ENCODE measurements at places on chromosomes 3 and 15.

- no peak overlapping the region for H3K4me3 ChIP-seq
- no peaks in the 10 kb centered on the region for H3K4me1 ChIP-seq
- H3K27ac ChIP-seq = no peak overlapping the region
- no peak for DNase-seq
- H3K36me3 ChIP-seq = no peaks in the 10 kb centered on the region
Measured at GRCh38 chr3:133833880-133834620, 28.4 kb downstream of the SRPRB start.

- H3K36me3 ChIP-seq = no peaks in the 10 kb centered on the region
- no peak overlapping the region for H3K4me3 ChIP-seq
- no peak overlapping the region for H3K27ac ChIP-seq
- no peaks in the 10 kb centered on the region for H3K27me3 ChIP-seq
Measured at GRCh38 chr3:168984872-168985271, 678.6 kb downstream of the MECOM start.

GRCh38 chr3:170476291-170476690 lies 57.6 kb downstream of the CLDN11 start:
- no peaks in the 10 kb centered on the region for H3K27me3 ChIP-seq
- no peaks in the 10 kb centered on the region for H3K4me1 ChIP-seq
- no peak for DNase-seq
- H3K27ac ChIP-seq = no peak overlapping the region
- H3K4me3 ChIP-seq = no peak overlapping the region

GRCh38 chr3:16089521-16089920 lies 85.0 kb upstream of the GALNT15 start:
- H3K36me3 ChIP-seq = no peaks in the 10 kb centered on the region
- H3K27ac ChIP-seq = peak overlapping the region; percentile 8
- H3K27me3 ChIP-seq = no peaks in the 10 kb centered on the region
- no peak overlapping the region for H3K4me3 ChIP-seq
- no peak for DNase-seq

DNA sequence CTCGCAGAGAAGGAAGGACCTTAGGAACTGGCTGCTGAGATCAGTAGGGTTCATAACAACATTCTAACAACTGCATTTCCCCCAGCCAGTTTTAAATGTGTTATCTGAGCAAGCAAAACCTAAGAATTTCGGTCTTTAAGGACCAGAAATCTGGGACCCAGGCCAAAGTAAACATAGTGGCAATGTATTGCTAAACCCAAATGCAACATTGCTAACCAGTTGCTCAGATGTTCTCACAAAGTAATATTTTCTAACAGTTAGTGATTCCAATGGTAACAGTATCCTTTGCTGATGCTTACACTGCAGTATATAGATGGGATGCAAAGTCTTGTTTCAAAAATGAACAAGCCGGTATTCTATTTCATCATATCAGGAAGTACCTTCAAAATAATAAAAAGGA lies 254.3 kb downstream of the RYR3 start:
- no peaks in the 10 kb centered on the region for H3K36me3 ChIP-seq
- H3K27ac ChIP-seq = no peak overlapping the region
- no peaks in the 10 kb centered on the region for H3K4me1 ChIP-seq
- DNase-seq = no peak
- no peaks in the 10 kb centered on the region for H3K27me3 ChIP-seq

DNA sequence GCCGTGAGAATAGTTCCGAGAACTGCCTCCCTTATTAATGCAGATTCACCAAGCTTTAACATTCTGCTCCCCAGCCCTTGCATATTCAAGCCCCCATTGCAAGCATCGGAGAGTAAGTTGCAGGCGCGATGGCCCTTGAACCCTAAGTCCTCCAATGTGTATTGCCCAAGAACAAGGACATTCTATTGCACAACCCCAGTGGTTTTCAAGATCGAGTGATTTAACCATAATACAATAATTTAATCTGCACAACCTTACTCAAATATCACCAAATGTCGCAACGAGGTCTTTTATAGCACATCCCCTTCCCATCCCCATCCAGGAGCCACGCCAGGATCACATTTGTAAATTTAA lies 21.7 kb upstream of the PLXND1 start:
- H3K27me3 ChIP-seq = no peaks in the 10 kb centered on the region
- no peak for DNase-seq
- H3K4me1 ChIP-seq = peaks cover 23% of the 10 kb centered on the region
- H3K4me3 ChIP-seq = peak overlapping the region; percentile 76
- H3K27ac ChIP-seq = peak overlapping the region; percentile 91

DNA sequence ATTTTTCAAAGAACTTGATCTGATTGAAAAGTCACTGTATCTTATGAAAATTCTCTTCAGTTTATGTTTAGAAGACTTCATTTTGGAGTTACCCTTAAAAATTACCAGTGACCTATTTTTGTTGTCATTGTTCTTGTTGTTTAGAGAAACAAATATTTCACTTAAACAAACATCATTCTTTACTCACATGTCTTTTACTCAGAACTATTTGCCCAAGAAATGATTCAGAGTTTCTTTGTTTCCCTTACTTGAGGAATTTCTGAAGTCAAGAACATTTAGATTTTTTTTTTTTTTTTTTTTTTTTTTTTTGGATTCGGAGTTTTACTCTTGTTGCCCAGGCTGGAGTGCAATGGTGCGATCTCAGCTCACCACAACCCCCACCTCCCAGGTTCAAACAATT lies 259.6 kb upstream of the UBE2E1 start:
- no peak for DNase-seq
- no peaks in the 10 kb centered on the region for H3K27me3 ChIP-seq
- no peak overlapping the region for H3K4me3 ChIP-seq
- H3K27ac ChIP-seq = no peak overlapping the region
- peaks cover 13% of the 10 kb centered on the region for H3K4me1 ChIP-seq
- no peaks in the 10 kb centered on the region for H3K36me3 ChIP-seq

- no peaks in the 10 kb centered on the region for H3K27me3 ChIP-seq
- H3K4me1 ChIP-seq = no peaks in the 10 kb centered on the region
- H3K4me3 ChIP-seq = no peak overlapping the region
Measured at GRCh38 chr3:100537646-100538338, 45.4 kb downstream of the TMEM45A start.

GRCh38 chr3:53846134-53846850 lies at the start of the genes CHDH and IL17RB:
Gene CHDH, minus strand, starts transcription at chr3:53846419. Its CDS starts 22,411 bp downstream, at chr3:53824008.
Gene IL17RB, plus strand, starts transcription at chr3:53846568. Its CDS starts 21 bp downstream, at chr3:53846589.
- H3K27ac ChIP-seq = peak within 1 kb of the TSS; percentile 86
- no peaks in the 10 kb centered on the region for H3K27me3 ChIP-seq
- peaks cover 4% of the 10 kb centered on the region for H3K4me1 ChIP-seq

GRCh38 chr3:29531644-29532043 lies 250.8 kb downstream of the RBMS3 start:
- H3K4me1 ChIP-seq = peaks cover 11% of the 10 kb centered on the region
- DNase-seq = no peak
- no peak overlapping the region for H3K4me3 ChIP-seq
- no peaks in the 10 kb centered on the region for H3K36me3 ChIP-seq

DNA sequence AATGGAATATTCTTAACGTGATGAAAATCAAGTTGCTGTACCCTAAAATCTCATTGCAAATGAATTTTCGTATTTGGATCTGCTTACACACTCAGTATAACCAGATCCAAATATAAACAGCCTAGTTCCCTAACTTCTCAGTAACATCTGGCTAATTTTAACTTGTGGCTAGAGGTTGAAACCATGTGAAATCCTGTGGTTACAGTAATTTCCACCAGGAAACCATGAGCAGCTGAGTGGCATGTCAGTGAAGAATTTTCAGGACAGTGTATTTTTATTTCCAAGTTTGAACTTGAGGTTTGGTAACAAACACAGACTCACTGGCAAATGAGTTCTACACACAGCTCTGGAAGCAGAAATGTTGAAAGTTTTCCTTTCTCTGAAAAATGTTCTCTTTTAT lies 754.1 kb downstream of the NR2F2 start:
- H3K36me3 ChIP-seq = no peaks in the 10 kb centered on the region
- H3K27me3 ChIP-seq = no peaks in the 10 kb centered on the region

GRCh38 chr3:173800154-173800553 lies 402.6 kb downstream of the NLGN1 start:
- DNase-seq = no peak
- H3K27me3 ChIP-seq = no peaks in the 10 kb centered on the region
- no peak overlapping the region for H3K27ac ChIP-seq
- no peak overlapping the region for H3K4me3 ChIP-seq
- H3K4me1 ChIP-seq = no peaks in the 10 kb centered on the region

DNA sequence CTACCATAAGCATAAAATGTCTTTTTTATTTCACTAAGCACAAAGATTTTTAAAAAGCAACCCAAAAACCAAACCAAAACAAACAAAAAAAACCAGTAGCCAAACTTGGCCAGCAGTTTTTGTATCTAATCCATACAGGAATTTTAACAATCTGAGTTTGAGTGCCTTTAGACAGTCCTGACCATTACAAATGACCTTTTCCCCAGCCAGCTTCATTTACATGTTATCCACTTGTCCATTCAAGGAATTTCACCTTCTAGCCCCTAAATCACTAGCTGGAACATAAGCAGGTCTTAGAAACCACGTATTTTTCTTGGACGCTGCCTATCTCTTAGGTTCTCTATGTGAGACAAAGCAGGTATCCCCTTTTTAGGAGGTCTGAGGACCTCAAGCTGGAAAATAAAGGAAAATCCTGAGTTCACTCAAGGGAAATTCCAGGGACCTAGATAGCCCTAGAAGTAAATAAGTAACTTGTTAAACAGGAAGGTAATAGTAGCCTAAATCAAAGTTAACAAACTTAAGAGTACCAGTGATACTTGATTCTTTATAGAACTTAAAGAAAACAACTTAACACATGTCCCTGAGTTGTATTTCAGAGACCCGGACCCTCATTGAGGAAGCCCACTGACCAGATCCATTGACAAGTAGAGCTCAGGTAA lies 34.2 kb downstream of the CIP2A start:
- no peak overlapping the region for H3K27ac ChIP-seq
- no peaks in the 10 kb centered on the region for H3K4me1 ChIP-seq
- no peak overlapping the region for H3K4me3 ChIP-seq
- no peak for DNase-seq

DNA sequence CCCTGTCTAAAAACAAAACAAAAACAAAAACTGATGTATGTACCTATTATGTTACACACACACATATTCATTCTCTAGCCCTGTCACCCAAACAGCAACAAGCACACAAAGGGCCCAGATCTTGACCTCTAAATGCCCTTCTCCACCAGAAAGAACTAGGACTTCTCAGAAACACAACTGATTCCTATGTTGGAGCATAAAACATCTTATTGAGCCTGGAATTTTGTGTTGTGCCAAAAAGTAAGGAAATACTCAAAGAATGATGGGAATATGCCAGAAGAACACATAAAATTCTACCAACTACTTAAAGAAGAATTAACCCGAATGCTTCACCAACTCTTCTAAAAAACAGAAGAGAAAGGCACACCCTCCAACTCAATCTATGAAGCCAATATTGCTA lies 66.7 kb upstream of the OCA2 start:
- H3K27ac ChIP-seq = no peak overlapping the region
- no peaks in the 10 kb centered on the region for H3K4me1 ChIP-seq
- H3K36me3 ChIP-seq = peaks cover 7% of the 10 kb centered on the region
- H3K4me3 ChIP-seq = no peak overlapping the region
- H3K27me3 ChIP-seq = no peaks in the 10 kb centered on the region

DNA sequence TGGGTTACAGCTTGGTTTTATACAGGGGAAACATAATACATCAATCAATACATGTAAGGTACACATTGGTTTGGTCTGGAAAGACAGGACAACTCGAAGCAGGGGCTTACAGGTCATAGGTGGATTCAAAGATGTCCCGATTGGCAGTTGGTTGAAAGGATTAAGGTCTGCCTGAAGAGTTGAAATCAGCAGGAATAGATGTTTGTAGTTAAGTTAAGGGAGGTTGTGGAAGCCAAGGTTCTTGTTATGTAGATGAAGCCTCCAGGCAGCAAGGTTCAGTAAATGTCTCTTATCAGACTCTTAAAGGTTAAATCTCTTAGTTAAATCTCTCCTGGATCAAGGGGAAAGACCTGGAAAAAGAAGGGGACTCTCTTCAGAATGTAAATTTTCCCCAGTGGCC lies 58.4 kb upstream of the MINAR1 start:
- H3K4me3 ChIP-seq = no peak overlapping the region
- no peak overlapping the region for H3K27ac ChIP-seq
- H3K36me3 ChIP-seq = no peaks in the 10 kb centered on the region
- H3K4me1 ChIP-seq = no peaks in the 10 kb centered on the region
- no peaks in the 10 kb centered on the region for H3K27me3 ChIP-seq
- no peak for DNase-seq

DNA sequence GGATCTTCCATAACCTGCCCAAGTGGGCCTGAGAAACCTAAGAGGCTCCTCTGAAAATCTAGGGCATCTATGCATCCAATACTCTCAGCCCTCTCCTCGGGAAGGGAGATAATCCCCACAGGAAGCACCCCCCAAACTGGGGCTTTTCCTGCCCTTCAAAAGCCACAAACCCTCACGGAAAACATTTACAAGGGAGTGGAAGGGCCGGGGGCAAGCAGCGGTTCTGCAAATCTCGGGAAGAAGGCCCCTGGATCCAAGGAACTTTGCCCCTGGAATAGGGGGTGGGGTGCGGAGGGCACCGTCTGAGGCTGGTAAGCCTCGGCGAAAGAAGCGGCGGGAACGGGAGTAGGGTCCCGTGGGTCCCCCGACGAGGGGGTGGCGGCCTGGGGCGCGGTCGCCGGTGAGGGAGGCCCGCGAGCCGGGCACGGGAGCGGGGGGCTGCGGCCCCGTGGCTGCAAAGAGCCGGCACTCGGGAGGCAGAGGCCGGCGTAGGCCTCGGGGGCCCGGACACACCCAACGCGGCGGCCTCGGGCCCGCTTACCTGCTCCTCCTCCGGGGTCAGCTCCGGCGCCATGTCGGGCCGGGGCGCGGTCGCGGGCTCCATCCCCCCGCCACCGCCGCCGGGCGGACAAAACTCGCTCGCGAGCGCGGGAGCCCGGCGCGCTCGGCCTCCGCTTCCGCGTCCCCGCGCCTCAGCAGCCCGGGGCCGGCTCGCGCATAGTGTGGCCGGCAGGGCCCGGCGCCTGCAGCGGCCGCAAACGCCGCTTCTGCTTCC lies 755 bp downstream of the PTPN9 start:
- peak; percentile 57 for DNase-seq
- H3K4me1 ChIP-seq = peaks cover 15% of the 10 kb centered on the region
- H3K4me3 ChIP-seq = peak overlapping the region; percentile 98
- H3K27me3 ChIP-seq = no peaks in the 10 kb centered on the region
- H3K27ac ChIP-seq = peak overlapping the region; percentile 84

GRCh38 chr15:39593656-39594445 lies 13.0 kb downstream of the THBS1 start:
- H3K27me3 ChIP-seq = no peaks in the 10 kb centered on the region
- DNase-seq = no peak
- no peak overlapping the region for H3K27ac ChIP-seq
- no peaks in the 10 kb centered on the region for H3K4me1 ChIP-seq

DNA sequence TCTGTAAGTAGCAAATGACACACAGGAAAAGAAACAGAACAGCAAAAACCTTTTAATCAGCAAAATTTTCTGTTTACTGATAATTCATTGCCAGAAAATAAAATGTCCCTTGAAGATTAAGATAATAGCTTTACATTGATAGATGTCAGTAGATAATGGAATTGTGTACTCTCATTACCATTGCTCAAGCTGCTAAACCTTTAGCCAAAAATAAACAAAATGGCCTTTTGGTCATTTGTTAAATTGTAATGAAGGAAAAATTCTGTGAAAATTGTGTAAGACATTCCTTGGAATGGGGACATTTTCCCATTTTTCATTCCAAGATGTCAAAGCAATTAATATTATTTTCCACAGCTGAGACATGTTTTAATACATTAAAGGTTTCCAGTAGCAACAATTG lies 189.8 kb downstream of the PLOD2 start:
- no peak overlapping the region for H3K4me3 ChIP-seq
- H3K4me1 ChIP-seq = no peaks in the 10 kb centered on the region

- peaks cover 5% of the 10 kb centered on the region for H3K36me3 ChIP-seq
- DNase-seq = no peak
- H3K4me3 ChIP-seq = no peak overlapping the region
- H3K27me3 ChIP-seq = no peaks in the 10 kb centered on the region
Measured at GRCh38 chr3:53196575-53197407, 35.8 kb downstream of the PRKCD start.

All from psoas muscle (tissue), 8 donors.